ENCODE measurements at places on chromosomes 16 and 17. TPM values are rescaled to one million over a fixed set of nuclear protein-coding genes. Genes with fewer than 3 reads are reported as not detected.

- no peak for DNase-seq
Observed at GRCh38 chr16:84062734-84063640, 20.4 kb upstream of the SLC38A8 start.

DNA sequence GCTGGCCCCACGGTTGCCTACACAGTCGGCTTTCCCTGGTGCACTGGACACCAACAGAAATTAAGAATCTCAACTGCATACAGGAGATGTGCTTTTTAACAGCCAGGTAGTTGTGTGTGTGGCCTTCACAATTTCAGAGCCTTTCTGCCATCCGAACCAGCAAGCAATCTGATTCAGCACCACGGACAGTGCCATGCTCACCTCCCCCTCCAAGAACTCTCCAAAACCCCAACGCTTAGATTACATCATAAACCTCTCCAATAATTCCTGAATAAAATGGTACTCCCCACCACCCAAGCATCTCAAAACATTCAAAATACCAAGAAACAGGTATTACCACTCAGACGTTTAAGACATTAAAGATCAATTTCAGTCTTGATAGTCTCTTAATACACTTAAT lies 31.8 kb downstream of the USP7 start:
- no peak for DNase-seq

GRCh38 chr17:75350706-75351105 lies 54.8 kb downstream of the GRB2 start:
- no peak for DNase-seq

- DNase-seq, result no peak
Observed at GRCh38 chr16:55663225-55663624, 7.4 kb downstream of the SLC6A2 start.

GRCh38 chr17:3918372-3919122 lies 2.3 kb upstream of the P2RX1 start:
- no peak for DNase-seq

GRCh38 chr16:85686912-85687591 lies 1.7 kb downstream of the GINS2 start:
- DNase-seq, result no peak

GRCh38 chr17:63382136-63382535 lies 64.0 kb downstream of the CYB561 start:
- DNase-seq, result no peak

- no peak for DNase-seq
Observed at GRCh38 chr16:57536306-57537193, at the start of gene CCDC102A. Gene CCDC102A (minus strand): TSS chr16:57536571. CDS start chr16:57529177, 7,394 bp downstream.

DNA sequence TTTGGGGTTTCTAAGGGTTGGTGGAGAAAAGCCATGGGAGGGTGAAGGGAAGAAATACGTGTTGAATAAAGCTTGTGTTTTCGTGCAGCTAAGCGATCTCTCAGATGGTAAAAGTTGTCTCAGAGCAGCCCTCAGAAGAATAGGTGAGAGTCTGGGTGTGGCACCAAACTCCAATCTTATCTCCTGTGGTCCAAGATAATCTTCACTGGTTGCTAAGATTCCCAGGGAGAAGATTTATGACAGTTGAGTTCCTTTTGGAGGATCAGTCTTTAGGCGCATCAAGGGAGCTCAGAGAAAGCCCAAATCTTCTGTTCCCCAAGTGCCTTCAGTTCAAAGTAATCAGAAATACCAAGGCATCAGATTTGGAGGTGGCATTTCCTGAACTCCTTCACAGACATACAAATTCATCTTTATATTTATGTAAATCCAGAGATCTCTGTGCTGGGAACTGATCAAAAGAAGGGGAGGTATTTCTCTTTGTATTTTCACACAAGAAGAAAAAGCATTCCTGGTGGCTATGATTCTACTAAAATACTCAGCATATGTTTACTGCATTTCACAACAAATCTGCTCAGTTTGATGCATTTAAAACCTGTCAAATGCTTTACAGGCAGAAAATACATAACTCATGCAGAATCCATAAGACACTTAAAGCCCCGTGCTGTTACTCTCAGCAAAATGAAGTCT lies 102.9 kb downstream of the ABCC12 start:
- DNase-seq, result no peak

GRCh38 chr16:1794908-1795666 lies 1.6 kb upstream of the IGFALS start:
- DNase-seq, result no peak

DNA sequence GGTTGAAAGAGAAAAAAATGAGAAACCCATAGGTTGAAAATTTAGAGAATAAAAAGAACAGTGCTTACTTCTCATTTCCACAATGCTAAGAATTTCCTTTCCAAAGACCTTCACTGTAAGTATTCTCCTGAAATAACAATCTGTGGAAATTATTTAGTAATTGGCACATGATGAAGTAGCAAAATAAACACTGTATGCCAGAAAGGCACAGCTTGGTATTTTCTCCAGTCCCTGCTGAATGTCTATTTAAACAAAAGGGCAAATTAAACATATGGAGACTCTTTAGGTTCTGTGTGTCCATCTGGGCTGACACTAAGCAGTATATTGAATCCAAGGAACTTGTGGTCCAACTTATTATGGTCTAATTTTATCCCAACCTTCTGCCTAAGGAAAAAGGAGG lies 46.1 kb downstream of the CHCT1 start:
- DNase-seq, result no peak

DNA sequence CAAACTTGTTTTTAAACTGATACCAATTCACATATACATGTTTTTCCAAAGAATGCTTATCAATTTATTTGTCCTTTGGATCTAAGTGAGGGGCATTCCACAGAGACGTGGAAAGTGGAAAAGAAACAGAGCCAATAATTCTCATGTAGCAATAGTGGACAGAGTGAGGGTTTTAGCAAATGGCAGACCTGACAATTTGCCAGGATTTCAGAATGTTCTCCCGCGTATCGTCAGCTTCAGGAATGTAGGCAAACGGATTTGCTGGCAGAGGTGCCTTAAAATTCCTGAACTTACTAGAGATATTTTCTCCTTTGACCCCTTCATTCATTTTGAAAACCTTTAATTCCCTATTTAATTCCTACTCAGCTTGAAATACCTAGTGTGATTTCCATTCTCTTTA lies 193.4 kb upstream of the CPHXL start:
- no peak for DNase-seq

- no peak for DNase-seq
Observed at GRCh38 chr17:74878658-74879057, 5.9 kb upstream of the FDXR start.

- no peak for DNase-seq
Observed at GRCh38 chr16:86157616-86158247, 258.8 kb downstream of the IRF8 start.

DNA sequence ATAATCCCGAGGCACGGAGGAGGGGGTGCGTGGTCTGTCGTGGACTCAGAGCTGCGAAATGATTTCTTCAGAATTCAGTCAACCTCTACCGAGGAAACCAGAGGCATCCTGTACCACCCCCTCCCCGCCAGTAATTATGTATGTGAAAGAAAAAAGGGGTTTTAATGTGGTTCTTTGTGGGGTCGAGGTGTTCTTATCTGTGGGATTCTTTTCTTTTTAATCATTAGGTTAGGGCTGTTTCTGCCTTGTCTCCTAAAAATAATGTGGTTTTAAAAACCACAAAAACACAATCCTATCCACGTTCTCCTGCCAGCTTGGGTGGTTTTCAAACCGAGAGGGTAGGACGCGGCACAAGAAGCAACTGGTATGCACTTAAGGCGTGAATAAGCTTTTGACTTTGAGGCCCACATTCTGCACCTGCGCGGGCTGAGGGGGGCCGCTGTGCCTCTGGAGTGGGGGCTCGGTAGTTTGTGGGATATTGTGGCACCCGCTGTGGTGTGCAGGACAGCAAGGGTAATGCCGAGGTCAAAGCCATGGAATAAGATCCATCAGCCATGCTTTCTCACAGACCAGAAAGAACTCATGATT lies 1.0 kb downstream of the SLC47A1 start:
- DNase-seq, result no peak

GRCh38 chr16:23843143-23843542 lies 7.4 kb downstream of the PRKCB start:
- no peak for DNase-seq

DNA sequence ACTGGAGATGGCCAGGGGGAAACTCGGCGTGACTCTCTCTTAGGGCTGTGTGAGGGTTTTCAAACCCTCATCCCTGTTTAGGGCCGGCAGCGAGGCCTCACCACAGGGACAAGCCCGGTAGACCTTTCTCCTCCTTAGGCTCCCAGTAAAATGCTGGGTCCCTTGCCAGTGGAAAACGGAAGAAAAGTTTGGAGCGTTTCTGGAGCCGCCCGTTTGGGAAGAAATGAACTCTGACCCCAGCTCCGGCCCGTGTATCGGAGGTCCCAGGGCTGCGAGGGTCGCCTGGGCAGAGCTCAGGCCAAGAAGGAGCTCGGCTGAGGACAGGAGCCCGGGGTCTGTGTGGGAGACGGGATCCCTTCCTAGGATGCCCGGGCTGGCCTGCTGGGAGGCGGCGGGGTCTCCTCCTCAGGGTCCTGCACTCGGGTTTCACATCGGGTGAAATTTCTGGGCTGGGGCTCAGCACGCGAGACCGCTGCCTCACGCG lies 23.2 kb downstream of the ZNF213 start:
- peak; percentile 42 for DNase-seq

GRCh38 chr17:573036-573435 lies 141.6 kb downstream of the VPS53 start:
- no peak for DNase-seq

- DNase-seq, result peak; percentile 61
Observed at GRCh38 chr16:68915589-68915988, 72.3 kb downstream of the TANGO6 start.

DNA sequence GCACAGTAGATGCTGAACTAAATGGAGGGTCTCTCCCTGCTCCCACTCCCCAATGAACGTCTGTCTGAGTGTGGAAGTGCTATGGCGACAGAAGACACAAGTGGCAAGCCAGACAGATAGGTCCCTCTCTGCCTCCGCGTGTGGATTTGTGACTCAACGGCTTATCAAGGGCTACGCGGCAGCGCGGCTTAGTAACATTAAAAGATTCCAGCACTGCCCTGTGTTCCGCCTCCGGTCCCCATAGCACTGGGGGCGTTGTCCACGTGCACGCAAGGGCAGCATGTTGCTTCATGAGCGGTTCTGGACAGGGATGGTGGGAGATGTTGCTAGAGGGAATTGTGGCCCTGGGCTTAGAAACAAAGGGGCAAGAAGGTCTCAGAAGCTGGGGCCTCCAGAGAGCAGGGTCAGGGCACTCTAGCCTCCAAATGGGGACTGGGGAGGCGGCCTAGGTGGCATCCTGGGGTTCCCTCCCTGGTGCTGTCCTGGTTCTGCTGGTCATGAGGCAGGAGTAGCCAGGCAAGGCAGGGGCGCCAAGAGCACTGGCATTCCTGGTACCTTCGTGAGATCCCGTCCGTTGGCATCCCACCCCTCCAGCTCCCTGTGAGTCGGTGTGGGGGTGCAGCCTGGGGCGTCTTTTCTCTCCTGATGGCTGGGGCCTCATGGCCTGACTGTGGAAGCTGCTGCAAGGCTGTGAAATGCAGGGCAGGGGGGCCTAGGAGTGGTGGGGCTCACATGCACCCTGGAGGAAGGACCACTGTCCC lies 9.1 kb downstream of the CRHR1 start:
- no peak for DNase-seq

DNA sequence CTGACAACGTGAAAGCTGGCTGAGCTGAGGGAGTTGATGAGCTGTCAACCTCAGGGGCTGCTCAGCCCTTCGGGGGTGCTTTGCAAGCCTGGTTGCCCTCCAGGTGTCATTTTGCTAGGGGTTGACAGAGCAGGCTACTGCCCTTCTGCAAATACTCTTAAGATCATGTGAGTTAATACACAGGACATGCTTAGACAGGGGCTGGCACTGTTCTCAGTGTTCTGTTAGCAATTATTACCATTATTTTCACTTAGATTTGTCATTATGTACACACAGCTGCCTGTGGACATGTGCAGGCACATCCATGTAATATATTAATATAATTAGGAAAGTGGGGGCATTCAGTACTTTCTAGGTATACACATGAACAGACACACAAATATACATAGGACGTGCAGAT lies 554.3 kb upstream of the HSBP1 start:
- DNase-seq, result peak; percentile 37

DNA sequence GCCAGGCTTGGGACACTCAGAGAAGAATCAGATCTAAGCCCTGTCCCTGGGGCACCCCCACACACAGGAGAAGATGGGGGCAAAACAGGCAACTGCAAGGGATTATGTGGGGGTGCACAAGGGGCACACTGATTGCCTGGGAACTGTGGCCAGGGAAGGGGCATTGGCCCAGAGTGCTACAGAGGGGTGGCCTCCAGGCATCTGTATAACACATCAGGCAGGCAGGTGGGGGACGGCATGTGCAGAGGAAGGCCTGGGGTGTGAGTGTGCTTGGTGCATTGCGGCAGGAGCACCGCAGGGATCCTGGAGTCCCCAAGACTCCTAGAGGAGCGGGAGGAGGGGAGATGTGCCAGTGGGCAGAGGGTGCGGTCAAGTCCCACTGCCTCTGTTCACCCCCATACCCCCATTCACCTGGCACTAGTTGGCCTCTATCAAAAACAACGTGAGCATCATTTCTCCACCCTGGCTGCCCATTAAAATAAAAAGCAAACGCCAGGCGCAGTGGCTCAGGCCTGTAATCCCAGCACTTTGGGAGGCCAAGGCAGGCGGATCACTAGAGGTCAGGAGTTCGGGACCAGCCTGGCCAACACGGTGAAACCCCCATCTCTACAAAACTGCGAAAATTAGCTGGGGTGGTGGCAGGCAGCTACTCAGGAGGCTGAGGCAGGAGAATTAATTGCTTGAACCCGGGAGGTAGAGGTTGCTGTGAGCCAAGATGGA lies 41.5 kb downstream of the C16orf82 start:
- DNase-seq, result no peak

- DNase-seq, result no peak
Observed at GRCh38 chr16:11091021-11091785, 146.8 kb downstream of the CLEC16A start.

GRCh38 chr16:23014592-23014991 lies 134.7 kb downstream of the USP31 start:
- peak; percentile 15 for DNase-seq

- no peak for DNase-seq
Observed at GRCh38 chr16:78770353-78771091, 671.1 kb downstream of the WWOX start.

GRCh38 chr17:27512511-27513346 lies 56.5 kb downstream of the KSR1 start:
- no peak for DNase-seq

- DNase-seq, result no peak
Observed at GRCh38 chr17:50238601-50239280, 35.5 kb upstream of the TMEM92 start.

GRCh38 chr17:77459018-77459755 lies 318.4 kb downstream of the SEC14L1 start:
- DNase-seq, result no peak

The TNFRSF13B gene
- total RNA-seq, result not detected

The KRT17 gene
- total RNA-seq, result 3,975 TPM

The KRT20 gene
- not detected for total RNA-seq

The CORO1A gene
- total RNA-seq, result 18.8 TPM

The SLFN12L gene
- total RNA-seq, result not detected

The CPHXL2 gene
- not detected for total RNA-seq

The SPATA32 gene
- not detected for total RNA-seq

The TEX19 gene
- 0.07 TPM for total RNA-seq

The CACNG4 gene
- total RNA-seq, result 0.18 TPM

The SBK1 gene
- 0.14 TPM for total RNA-seq

The TLCD2 gene
- 0.60 TPM for total RNA-seq

The PRSS33 gene
- total RNA-seq, result not detected

The SULT1A1 gene
- 1.6 TPM for total RNA-seq
